Activated naive CD4-positive, alpha-beta T cell treated with anti-CD3 and anti-CD28 coated beads for 36 hours (primary cell): ENCODE measurements at places on chromosomes 7 and 10.

GRCh38 chr10:83050815-83051214, 1088.5 kb upstream of the GHITM start:
- DNase-seq: no peak

- DNase-seq: no peak
Observed at GRCh38 chr10:88107296-88108097, 244.1 kb downstream of the PTEN start.

DNA sequence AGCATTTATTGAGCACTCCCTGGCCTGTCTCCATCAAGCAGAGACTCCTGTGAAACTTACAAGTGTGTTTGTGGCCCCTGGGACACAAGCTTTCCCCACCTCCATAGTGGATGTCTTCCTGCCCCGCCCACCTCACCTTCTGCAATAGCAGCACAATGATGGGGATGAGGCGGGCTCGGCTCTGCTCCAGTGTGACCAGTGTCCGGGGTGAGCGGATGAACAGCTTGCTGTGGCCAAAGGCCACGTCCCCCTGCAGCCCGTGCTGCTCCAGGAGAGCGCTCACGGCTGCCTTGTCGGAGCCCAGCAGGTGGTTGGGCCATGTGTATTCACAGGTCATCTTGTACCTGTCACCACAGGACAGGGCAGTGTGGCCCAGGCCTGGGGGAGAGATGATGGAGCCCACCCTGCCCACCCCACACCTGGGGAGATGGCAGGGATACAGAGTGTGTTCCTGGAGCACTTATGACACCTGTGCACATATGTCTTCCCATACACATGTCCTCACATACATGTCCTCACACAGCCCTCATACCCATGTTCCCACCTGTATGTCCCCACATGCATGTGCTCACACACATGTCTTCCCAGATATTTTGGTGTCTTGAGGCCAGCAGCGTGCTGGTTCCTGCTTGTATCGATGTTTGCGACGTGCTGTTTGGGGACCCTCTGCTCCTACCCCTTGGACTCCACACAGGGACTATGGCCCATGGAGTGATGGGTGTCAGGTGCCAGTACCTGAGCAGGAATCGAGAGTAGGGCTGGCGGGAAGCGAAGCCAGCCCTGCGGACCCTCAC, 12.7 kb downstream of the MYO1G start:
- peak; percentile 21 for DNase-seq

- DNase-seq: no peak
Observed at GRCh38 chr10:44984671-44985101, 6.1 kb upstream of the DEPP1 start.

DNA sequence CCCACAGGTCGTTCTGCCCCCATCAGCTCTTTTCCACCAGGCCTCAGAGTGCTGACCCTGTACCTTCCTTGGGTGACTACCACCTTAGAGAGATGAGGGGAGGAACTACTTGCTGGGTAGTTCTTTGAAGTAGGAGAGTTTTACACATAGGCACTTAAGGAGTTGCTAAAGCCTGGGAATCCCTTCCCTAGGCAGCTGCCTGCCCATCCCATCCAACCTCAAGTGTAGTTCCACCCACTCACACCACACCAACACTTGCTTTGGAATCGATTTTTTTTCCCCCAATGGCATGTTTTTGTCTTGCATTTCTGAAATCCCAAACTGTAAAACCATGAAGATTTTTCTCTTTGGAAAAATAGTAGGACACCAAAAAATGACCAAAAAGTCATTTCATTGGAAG, 47.7 kb downstream of the FBXW4 start:
- no peak for DNase-seq

DNA sequence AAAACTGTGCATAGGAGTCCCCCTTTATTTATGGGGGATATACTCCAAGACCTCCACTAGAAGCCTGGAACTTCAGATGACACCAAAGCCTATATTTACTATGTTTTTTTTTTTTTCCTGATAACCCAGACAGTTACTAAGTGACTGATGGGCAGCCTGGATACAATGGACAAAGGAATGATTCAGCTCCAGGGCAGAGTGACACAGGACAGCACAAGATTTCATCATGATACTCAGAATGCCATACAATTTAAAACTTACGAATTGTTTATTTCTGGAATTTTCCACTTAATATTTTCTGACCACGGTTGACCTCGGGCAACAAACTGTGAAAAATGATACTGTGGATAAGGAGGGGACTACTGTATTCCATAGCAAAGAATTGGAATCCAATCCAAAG, 843.6 kb downstream of the PCDH15 start:
- no peak for DNase-seq

- no peak for DNase-seq
Observed at GRCh38 chr10:61931620-61932332, 30.3 kb downstream of the ARID5B start.

DNA sequence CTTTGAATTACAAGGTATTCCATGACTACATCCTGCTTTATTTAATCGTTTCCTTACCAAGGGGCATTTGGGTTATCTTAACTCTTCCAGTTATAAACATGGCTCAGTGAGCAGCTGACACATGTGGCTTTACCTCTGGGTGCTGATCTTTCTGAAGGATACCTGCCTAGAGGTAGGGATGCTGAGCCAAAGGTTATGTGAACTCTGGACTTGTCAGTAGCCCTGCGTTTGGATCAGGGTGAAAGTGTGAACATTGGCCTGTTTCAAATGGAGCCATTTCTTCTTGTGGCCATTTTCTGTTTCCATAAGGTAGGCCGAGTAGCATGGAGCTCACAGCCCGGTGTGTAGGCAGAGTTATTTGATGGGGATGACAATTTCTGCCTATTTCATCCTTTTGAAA, 29.2 kb downstream of the SNX10 start:
- DNase-seq: no peak

DNA sequence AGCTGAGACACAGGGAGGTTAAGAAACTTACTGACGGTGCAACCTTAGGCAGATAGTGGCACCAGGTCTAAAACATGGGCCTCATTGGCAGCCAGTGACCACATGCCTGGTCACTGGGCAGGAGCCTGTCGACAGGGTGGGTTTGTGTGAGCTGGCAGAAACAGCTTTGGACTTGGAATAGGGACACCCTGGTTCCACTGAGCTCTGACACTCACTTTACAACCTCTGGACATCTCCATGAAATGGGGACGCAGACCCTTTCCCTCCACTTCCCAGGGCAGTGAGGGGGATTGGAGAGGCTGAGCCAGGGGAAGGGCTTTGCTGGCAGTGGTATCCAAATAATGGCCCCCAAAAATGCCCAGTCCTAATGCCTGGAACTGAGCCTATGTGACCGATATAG, 49.7 kb downstream of the OAT start:
- DNase-seq: no peak

- DNase-seq: no peak
Observed at GRCh38 chr10:61049386-61049785, 105.4 kb upstream of the RHOBTB1 start.

DNA sequence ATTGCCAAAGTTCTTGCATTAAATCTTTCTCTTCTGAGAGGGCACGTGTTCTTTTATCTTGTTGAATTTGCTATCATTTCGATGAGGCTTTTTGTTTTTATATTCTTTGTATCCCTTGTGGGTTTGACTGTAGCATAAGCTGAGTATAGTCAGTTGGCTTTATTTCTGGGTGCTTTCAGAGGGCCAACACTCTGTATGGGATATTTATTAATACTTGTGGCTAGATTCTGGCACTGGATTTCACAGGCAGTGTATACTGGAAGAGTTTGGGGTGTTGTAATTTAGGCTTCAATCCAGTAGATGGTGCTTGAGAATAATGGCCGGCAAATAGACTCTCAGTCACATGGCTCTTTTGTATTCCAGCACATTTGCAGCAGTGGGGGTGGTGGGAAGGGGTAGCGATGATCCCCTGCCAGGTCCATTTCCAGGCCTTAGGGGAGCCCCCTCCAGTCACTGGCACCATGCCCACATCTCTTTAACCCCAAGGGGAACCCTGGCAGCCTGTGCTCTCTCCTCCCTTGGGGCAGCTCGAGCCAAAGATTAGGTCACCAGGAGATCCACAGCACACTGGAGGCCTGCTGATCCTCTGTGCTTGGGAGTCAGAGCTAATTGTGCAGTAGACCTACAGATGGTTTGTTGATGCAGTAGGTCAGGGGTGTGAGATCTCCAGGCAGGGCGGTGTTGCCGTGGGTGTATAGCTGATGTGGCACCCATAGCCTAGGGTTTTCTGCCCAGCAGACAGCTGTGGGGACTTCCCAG, 81.8 kb downstream of the PTPN20 start:
- no peak for DNase-seq

GRCh38 chr7:16060502-16060901, 360.8 kb downstream of the CRPPA start:
- DNase-seq: no peak

- no peak for DNase-seq
Observed at GRCh38 chr7:4169455-4169854, 512.6 kb upstream of the FOXK1 start.

- no peak for DNase-seq
Observed at GRCh38 chr7:81155654-81156373, 237.0 kb upstream of the SEMA3C start.

DNA sequence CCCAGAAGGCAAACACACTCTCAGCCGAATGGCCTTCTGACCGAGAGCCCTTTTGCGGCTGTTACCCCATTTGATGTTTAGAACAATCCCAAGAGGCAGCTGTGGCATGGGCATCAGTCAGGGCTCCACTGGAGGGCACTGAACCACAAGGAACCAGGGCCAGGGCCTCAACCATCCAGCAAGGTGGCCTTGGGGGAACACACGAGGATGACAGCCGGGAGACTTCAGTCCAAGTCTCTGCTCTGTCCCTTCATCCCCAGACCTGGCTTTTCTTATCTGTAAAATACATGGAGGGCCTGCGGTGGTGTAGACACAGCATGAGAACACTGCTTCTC, 63.6 kb upstream of the INSIG1 start:
- peak; percentile 15 for DNase-seq

DNA sequence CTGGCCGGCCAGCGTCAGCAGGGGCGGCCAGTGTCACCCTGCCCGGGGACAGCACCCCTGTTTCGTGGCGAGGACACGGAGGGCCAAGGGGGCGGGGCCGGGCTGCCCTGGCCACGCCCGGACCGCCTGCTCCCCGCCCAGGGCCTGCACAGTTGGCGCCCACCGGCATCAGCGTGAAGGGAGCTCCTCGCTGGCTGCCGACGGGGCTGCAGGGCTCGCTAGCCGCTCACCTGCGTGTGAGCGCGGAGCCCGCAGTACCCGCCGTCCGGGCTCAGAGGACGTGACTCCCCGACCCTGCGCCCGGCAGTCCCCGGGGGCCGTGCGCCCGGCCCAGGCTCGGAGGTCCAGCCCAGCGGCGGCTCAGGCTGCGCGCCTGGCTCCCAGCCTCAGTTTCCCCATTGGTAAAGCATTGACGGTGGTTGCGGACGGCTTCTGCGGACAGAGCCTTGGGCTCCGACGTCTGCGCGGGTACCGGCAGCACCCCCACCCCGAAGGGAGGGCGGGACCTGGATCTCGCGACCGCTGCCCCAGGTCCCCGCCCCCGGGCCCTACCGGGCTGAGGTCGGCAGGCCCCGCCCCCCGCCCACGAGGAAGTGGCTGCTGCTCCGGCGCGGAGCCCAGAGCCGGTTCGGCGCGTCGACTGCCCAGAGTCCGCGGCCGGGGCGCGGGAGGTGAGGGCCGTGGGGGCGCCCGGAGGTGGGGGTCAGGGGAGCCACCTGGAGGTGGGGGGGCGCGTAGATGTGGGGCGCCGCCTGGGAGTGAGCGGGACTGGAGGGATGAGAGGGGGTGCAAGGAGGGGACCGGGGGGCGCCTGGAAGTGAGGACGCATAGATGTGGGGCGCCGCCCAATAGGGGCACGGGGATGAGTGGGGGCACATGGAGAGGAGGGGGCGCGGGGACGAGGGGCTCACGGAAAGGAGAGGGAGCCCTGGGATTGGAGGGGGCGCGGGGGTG, at the start of gene ARPC1B:
ARPC1B (plus strand) TSS at position 620 of the 954 bp plus-strand sequence. CDS start 10,985 bp downstream, outside the sequence.
- peak; percentile 88 for DNase-seq

DNA sequence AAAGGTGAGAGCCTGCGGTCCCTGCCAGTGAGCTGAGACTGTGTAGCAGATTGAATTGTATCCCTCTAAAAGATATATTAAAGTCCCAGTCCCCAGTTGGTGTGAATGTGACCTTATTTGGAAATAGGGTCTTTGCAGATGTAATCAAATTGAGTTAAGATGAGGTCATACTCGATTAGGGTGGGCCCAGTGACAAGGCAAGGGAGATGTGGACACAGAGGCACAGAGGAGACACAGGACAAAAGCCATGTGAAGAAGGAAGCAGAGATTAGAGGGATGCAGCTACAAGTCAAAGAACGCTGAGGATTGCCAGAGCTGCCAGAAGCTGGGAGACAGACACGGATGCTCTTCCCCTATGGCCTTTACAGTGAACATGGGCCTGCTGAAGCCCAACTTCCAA, 104.3 kb downstream of the CLEC2L start:
- no peak for DNase-seq

DNA sequence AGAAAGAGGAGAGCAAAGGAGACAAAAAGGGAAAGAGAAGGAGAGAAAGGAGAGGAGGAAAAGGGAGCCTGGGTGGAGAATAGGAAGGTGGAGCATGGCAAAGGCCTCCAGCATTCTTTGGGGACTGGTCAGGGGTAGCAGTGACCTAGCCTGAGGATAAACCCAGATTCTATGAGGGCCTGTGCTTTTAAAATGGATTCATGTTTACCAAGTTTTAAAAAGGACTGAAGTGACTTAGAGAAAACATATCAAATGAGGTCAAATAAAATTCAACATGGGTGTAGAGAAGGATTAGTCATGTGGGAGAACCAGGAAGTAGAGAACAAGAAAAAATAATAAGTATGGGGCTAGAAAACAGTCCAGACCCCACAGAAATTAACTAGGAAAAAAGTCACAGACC, 20.7 kb downstream of the CREB3L2 start:
- DNase-seq: no peak

- peak; percentile 91 for DNase-seq
Observed at GRCh38 chr7:73717991-73718405, 1.5 kb downstream of the STX1A start.

DNA sequence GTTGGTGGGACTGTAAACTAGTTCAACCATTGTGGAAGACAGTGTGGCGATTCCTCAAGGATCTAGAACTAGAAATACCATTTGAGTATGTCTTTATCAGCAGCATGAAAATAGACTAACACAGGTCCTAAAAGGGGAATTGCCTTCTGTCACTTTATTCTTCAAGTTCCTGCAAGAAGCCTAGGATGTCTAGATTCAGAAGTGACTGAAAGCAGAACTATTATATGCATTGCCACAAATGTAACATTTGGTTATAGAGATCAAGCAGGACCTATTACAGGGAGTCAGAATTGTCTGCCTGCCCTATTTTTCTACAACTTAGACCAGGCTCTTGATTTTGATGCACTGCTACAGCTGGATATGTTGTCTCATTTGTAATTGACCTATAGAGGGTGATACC, 364.7 kb downstream of the SORCS1 start:
- no peak for DNase-seq

DNA sequence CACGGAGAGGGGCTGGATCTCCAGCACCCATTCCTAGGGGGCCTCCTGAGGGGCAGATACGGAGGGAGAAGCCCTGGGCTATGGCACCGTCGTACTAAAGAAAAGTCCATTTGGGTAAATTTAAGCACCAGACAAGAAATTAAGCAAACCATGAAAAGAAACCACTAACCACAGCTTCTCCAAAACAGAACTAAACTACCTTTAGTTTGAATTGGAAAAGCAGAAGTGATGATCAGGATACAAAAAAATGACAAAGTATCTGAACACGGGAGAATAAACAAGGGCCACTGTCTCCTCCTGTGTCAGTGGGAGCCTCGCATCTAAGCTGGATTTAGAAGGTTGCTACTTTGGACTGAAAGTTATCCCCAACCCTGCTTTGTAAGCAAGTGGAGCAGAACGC, 69.1 kb downstream of the DIP2C start:
- DNase-seq: no peak
